ENCODE measurements at places on chromosomes 6 and 20.
A peak's percentile ranks its signal among the peaks of the same experiment; 100 is the strongest.

- DNase-seq: no peak
These were observed 76.2 kb downstream of the SMOC2 start for GRCh38 chr6:168516944-168517741.

GRCh38 chr6:7114744-7115458 is 7.1 kb downstream of the RREB1 start:
- no peak for DNase-seq

DNA sequence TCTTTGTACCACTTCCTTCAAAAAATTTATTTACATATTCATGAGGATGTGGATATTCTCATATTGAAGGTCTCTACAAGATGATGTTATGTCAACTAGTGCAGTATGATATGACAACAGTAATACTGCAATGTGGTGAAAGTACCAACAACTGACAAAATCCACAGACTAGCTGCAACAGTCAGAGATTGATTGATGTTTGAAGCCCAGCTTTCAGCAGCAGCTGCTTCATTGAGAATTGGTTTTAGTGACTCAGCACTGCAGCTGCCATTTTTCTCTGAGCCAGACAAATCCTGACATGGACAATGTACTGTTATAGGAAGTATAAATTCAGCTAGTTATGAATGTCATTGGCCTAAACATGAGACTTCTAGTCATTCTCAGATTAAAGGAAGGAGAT is 53.8 kb downstream of the PKIB start:
- no peak for DNase-seq

GRCh38 chr20:44071526-44072111 is 115.4 kb downstream of the JPH2 start:
- no peak for DNase-seq

GRCh38 chr6:108745664-108746336 is 102.4 kb upstream of the ARMC2 start:
- DNase-seq: no peak

GRCh38 chr6:161130541-161130940 is 139.0 kb downstream of the MAP3K4 start:
- no peak for DNase-seq

- no peak for DNase-seq
These were observed 9.7 kb downstream of the SYNDIG1 start for GRCh38 chr20:24479106-24479505.

- DNase-seq: no peak
These were observed 2.7 kb upstream of the WFDC11 start for GRCh38 chr20:45672765-45673164.

GRCh38 chr6:167013067-167013466 is 13.9 kb downstream of the CEP43 start:
- DNase-seq: no peak

DNA sequence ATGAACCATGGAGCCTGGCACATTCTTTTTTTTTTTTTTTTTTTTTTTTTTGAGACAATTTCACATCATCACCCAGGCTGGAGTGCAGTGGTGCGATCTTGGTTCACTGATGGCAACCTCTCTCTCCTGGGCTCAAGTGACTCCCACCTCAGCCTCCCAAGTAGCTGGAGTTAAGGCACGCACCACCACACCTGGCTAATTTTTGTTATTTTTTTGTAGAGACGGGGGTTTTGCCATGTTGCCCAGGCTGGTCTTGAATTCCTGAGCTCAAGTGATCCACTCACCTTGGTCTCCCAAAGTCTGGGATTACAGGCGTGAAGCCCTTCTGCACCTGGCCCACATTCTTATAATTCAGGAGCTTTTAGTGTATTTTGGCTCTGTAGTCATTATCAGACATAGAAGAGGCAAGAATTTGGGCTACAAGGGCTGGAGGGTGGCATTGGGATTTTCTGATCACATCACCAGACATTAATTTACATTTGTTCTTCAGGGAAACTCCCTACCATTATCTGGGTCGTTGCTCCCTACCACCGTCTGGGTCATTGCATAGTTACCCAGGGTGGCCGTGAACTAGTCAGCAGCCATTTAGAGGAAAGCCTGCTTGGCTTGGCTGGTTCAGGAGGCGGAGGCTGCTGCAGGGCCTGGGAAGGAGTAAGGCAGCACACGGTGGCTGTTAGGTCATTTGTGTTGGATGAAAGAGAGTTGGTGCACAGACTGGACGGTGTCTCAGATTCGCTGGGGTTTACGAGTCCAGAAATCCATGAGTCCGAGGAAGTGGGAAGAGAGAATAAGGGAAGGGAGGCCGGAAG is 17.6 kb downstream of the ARID1B start:
- no peak for DNase-seq

DNA sequence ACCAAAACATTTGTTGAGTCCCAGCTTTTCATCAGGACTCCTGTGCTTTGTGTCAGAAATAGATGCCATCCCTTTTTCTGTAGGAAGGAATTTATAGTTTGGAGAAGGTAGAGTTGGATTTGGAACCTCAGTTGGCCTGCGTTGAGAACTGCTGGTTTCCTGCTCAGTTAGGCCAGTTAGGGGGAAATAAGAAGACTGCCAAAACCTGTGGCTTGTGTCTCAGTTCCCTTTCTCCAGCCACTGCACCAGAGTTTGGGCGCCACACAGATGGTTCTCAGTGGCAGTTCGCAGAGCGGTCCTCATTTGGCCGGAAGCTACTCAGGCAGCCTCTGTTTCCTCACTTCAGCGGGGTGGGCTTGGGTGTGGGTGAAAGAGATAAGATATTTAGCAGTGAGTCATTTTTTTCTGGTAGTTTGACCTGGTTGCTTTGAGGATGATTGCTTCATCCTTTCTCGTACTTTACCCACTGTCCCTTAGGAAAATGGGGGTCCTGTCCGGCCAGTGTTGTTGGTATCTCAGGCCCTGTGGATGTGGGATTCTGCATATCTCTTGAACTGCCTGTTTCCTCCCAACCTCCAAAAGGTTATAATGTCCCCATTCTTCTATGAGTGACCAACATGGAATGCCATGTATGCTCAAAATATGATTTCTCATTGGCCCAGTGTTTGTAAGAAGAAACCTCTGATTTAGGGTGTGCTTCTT is 53.7 kb downstream of the JARID2 start:
- no peak for DNase-seq

GRCh38 chr6:46420921-46421638 is 70.2 kb downstream of the RCAN2 start:
- no peak for DNase-seq

GRCh38 chr6:69953491-69953890 is 87.1 kb downstream of the COL19A1 start:
- DNase-seq: no peak

GRCh38 chr6:75098709-75099108 is 107.1 kb downstream of the COL12A1 start:
- DNase-seq: peak; percentile 88

DNA sequence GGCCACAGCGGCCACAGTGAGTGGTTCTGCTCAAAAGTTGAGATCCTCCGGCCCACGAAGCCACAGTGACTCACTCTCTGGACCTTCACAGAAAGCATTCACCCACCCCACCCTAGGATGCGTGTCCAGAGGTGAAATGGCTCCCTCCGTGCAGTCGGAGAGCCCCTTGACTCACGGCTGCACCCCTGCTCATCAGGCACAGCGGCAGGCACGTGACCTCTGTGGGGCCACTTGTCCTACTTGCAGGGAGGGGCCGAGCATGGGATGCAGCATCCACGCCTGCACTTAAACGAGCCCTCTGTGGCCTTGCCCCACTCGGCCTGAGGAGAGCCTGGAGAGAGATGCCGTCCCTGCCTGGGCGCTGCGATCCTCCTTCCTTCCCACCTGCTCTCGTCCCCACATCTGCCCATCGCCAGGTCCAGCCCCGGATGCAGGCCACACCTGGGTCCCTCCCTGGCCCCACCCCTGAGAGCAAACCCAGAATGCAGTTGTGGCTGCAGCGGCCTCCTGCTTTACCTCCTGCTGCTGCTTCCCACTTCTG is 28.7 kb downstream of the NTSR1 start:
- no peak for DNase-seq

DNA sequence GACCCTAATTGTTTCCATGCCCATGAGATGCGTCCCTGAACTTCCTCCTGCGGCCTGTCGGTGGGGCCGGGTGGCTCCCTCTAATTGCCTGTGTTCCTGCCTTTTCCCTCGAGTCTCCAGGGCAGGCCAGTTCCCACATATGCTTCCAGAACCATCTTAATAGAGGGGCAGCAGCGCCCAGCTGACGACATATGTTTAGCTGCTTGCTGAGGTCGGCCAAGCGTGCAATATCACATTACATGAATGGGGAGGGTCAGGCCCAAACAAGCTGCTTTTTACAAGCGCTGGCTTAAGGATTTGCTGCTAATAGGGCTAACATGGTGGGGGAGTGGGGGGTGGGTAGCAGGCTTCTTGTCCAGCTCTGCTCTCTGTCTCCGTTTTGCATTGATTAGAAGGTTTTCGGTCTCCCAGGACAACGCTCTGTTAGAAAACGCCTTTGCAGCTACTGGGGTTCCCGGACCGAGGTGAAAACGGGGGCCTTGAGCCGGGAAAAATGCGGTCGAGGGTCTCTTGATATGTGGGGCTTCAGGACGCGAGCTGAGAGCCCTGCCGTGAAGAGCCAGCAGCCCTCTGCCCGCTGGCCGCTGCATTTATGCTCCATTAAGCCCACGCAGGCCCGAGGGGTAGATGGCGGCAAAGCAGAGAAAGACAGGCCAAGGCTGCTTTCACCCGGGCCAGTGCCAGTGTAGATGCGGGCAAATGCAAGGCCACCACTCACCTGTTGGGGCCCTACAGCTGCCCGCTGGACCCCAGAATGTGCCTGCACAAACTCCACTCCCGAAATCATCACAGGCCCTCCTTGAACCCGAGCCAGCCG is 308.5 kb downstream of the BMP7 start:
- no peak for DNase-seq

DNA sequence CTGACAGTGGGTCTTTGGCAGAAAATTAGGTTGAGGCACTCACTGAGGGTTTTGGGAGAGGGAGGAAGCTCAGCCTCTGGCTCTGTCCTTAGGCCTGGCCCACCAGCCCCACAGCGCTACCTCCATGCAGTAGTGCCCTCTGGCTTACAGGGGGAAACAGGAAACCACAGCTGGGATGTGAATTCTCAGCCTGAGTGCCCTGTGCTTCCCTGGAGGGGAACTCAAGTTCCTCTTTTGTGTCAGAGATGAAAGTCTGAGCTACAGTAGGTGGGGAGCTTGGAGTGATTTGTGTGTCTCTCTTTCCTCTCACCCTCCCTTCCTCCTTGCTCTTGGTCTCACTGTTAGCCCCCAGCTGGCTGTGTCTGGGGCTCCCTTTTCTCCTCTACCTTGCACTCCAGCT is 48.2 kb upstream of the BLCAP start:
- no peak for DNase-seq

Data from brain pericyte (primary cell).